ENCODE measurements at places on chromosomes 2 and 18. TPM values are rescaled to one million over a fixed set of nuclear protein-coding genes. Genes with fewer than 3 reads are reported as not detected.

DNA sequence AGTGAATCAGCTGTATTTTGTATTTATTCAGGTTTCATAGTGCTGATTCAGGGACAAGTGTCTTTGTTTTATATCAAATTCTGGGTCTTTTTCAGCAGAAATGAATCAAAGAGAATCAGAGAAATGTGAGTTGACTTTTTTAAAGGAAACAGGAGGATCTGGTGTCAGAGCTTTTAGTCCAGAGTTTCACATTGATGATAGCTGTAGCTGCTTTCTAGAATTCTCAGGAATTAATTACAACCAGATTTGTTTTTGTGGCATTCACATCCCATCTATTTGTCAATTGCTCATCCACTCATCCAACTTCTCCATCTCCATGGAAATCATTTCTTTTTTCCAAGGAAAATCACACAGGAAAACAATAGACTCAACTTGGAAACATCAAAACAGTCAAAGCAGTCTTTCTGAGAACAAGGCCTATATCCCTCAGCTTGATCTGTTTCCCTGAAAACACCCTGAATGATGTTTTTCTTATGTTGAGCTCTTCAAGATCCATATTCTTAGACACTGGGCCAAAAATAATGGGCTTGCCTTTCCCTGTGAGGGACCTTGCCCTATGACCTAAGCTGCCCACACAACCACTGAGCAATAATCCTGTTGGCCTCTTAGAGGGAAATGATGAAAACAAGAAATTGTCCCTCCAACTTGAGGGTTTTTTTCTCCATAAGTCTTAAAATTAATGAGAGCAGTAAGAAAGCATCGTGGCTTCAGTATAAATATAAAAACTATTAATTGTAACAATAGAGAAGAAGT lies 249.5 kb upstream of the FN1 start:
- peak; percentile 72 for DNase-seq

DNA sequence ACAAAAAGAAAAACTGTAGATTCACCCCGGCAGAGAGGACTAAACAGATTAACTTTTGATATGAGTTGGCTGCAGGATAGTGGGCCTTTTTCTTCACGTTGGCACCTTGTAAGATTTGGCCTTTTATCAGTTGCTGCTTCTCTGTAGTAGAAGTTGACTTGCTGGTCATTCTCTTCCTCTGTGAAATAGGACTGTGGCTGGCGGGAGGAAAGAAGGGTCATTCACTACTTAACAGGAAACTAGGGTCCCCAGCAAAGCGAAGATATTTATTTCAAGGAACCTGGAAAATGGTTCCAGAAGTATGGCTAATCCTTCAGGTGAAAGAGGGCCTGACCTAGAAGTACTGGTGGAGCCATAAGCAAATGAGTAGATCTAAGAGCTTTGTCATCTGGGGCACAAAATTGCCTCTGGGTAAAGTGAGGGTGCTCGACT lies 383 bp upstream of the ATP5MC3 start:
- DNase-seq = no peak

DNA sequence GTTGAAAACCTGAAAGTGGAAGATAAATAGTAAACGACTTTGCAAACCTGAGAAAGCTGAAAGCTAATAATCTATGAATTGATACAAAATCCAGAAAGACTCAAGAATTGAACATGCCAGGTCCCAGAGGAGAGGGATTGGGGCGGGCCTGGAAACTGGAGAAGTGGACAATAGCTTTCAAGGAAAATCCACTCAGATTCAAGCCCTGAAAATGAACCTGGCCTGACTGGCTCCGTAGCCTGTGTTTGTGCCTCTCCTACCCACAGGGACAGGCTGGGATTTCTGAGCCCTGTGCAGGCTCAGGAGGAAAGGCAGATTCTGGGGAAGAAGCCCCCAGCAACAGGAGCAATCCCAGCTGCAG lies 274.8 kb upstream of the HS6ST1 start:
- no peak for DNase-seq

DNA sequence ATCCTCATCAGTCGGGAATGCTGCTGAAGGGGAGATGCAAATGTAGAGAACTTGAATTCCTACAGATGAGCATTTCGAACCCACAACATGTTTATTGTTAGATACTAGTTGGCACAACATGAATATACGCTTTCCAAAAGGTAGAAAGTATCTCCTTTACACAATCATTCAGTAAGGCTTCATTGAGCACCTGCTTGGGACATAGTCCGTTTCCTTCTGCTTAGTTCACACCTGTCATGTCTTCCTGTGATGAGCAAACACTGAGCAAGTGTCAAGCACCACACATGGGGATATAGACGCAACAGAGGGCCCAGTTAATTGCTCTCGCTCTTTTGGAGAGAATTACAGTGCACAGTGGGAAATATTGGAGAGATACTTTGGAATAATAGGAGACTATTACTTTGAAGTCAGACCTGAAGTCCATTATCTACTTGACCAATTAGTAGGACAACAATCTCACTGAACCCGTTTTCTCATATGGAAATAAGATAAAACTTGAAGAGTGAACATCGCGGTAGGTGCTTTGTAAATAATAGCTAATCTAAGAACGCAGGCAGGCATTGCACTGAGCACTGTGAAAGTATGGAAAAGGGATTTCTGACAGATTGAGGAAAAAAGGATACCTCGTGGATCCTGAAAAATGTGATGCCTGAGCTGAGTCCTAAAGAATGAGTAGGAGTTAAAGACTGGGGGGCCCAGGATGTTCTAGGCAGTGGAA lies 1.2 kb downstream of the CPSF3 start:
- no peak for DNase-seq

WDR54 gene
- total RNA-seq = 5.7 TPM

GRCh38 chr2:7891312-7891711 lies 790.5 kb upstream of the ID2 start:
- no peak for DNase-seq

IGFBP5 gene
- 246 TPM for total RNA-seq

ST8SIA3 gene
- total RNA-seq = not detected

DYNAP gene
- total RNA-seq = 0.10 TPM

GRCh38 chr18:49768051-49768391 lies 45.3 kb downstream of the ACAA2 start:
- DNase-seq = peak; percentile 12

DNA sequence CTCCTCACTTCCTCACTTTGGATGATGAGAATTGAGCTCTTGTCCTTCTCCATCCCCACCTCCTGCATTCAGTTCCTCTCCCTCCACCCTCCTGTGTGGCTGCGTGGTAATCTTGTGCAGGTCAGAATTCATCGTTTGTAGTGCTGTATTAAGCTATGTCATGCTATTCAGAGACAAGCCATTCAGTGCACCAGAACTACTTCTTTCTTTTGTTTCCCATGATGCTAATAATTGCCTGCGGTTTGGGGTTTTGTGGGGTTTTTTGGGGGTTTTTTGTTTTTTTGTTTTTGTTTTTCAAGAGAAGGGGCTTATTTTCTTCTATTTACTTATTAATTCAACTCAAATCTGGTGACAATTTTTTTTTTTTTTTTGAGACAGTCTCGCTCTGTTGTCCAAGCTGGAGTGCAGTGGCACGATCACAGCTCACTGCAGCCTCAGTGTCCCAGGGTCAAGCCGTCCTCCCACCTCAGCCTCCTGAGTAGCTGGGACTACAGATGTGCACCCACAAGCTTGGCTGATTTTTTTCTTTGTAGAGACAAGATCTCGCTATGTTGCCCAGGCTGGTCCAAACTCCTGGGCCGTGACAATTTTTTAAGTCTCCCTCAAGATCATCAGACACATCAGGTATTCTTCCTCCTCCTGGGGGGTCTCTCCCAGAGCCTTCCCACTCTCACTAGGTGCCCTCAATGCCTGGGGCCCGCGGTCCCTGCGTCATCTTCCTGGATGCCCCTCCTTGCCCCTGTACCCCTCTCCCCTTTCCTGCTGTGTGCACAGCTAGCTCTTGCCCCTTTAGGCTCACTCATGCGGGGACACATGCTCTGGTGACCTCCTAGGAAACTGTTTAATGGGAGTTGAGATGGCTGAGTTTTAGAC lies 37.8 kb downstream of the MAL start:
- DNase-seq = no peak

DNA sequence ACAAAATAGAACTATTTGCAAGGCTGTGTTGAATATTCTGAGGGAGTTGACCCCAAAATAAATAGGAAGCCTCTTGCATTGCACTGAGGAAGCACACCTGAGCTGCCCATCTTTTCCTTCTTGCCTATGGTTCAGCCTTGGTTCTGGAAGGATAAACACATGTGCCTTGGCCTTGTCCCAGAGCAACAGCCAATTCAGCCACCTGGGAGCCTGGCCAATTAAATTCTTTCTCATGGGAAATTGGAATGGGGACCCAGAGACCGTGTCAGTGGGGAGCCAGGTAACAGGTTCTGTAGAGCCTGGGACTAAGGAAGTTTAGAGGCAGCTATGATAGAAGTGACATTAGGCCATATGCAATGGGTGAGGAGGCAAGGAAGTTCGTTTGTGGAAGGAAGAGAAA lies 99.6 kb downstream of the KLF7 start:
- DNase-seq = no peak

- DNase-seq = no peak
Measured at GRCh38 chr2:109430329-109430636, 183.5 kb downstream of the SEPTIN10 start.

GRCh38 chr2:101952551-101952950 lies 39.2 kb upstream of the IL1R2 start:
- no peak for DNase-seq

DNA sequence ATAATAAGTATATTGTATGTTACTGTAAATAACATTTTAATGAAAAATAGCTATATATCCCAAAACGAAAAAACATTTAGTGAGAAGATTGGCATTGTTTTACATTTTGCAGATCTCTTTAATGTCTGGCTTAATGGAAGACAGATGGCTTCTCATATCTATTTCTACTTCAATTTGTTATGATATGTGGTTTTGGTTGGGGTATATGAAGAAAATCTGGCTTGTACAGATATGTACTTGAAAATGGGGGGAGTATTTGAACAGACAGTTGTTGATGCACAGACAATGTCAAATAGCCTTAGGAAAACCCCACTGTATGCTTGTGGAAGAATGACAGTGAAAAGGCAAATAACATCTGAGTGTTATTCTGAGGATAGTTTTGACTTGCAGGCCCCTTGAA lies 23.6 kb upstream of the GMCL1 start:
- DNase-seq = no peak

METTL4 gene
- 11.3 TPM for total RNA-seq

GRCh38 chr2:129760669-129761068 lies 218.8 kb upstream of the RAB6C start:
- no peak for DNase-seq

- no peak for DNase-seq
Measured at GRCh38 chr2:122523143-122523542, 767.7 kb downstream of the TSN start.

GRCh38 chr2:57882895-57883515 lies 163.6 kb upstream of the VRK2 start:
- no peak for DNase-seq

IRS1 gene
- 14.5 TPM for total RNA-seq

GRCh38 chr2:213285404-213285803 lies 1.1 kb downstream of the SPAG16 start:
- DNase-seq = no peak

ARHGAP15 gene
- 33.8 TPM for total RNA-seq

MTLN gene
- total RNA-seq = 32.0 TPM

DIS3L2 gene
- 31.8 TPM for total RNA-seq

GRCh38 chr18:78246050-78246449 lies 733.6 kb upstream of the SALL3 start:
- DNase-seq = no peak

Measured in skin of body (tissue), 3 donors.